ENCODE measurements at places on chromosomes 16 and 17. TPM values are rescaled to one million over a fixed set of nuclear protein-coding genes. Genes with fewer than 3 reads are reported as not detected.

DNA sequence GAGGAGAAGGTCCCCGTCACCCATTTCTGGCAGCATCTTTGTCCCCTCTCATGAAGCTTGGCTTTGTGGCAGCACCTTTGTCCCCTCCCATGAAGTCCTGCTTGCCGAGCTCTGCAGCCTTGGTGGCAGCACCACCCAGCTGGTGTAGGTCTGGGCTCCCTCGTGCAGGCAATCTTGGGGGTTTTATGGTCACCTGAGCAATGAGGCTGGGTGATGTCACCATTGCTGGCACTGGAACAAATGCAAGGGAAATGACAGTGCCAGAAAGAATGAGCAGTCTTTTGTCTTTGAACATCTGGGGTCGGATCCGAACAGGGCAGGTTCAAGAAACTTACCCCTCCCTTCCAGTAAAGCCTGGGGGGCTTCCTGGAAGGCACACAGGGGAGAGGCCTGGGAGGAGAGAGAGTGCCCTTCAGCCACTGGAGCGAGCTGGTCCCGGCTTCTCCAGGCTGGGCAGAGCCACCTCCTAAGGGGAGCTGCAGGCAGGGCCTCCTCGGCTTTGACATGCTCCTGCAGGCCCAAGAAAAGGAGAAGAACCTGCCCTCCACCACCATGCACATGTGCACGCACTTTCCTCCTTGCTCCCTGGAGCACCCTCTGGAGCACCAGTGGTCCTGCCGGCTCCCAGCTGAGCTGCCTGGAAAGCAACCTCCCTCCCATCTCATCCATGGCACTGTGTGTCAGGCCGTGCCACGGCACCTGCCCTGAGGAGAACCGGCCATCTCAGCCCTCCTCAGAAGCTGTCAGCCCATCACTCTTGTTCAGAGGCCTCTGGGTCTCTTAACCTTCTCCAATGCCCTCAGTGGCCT lies 16.0 kb downstream of the BTBD17 start:
- DNase-seq, result no peak

DNA sequence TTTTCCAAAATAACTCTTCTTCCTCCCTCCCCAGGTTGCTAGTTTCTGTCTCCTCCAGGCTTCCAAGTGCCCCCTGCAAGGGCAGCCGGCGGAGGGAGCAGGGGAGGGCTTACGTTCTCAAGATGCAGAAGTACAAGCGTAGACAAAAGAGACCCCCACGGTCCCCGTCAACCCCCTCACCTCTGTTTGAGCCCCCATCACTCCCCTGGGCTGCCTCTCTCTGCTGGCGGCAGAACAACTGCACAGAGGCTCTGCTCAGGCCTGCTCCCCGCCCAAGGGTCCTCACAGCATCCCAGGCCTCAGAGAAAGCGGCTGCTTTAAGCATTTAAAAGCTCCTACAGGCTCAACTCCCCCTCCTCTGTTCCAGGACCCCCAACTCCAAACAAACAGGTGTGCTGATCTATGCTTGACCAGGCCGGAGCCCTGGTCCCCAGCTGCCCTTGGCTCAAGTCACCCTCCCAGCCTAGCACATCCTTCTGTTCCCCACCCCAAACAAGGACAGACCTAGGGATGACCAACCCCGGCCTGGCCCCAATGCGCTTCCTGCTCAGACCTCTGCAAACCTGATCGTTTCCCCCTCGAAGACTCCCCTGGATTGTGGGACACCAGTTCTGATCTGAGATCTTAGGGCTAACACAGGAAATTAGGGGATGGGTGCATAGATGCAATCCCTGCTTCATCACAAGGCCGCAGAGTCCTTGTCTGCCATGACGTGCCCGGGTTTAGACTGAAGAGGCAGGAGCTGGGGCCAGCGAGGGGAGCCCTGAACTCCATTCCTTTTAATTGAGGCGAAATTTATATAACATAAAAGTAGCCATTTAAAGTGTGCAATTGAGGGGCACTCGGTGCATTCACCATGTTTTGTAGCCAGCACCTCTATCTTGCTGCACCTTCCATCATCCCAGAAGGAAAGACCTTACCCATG lies 17.2 kb upstream of the RBFOX3 start:
- DNase-seq, result peak; percentile 7

The TAT gene
- not detected for total RNA-seq

DNA sequence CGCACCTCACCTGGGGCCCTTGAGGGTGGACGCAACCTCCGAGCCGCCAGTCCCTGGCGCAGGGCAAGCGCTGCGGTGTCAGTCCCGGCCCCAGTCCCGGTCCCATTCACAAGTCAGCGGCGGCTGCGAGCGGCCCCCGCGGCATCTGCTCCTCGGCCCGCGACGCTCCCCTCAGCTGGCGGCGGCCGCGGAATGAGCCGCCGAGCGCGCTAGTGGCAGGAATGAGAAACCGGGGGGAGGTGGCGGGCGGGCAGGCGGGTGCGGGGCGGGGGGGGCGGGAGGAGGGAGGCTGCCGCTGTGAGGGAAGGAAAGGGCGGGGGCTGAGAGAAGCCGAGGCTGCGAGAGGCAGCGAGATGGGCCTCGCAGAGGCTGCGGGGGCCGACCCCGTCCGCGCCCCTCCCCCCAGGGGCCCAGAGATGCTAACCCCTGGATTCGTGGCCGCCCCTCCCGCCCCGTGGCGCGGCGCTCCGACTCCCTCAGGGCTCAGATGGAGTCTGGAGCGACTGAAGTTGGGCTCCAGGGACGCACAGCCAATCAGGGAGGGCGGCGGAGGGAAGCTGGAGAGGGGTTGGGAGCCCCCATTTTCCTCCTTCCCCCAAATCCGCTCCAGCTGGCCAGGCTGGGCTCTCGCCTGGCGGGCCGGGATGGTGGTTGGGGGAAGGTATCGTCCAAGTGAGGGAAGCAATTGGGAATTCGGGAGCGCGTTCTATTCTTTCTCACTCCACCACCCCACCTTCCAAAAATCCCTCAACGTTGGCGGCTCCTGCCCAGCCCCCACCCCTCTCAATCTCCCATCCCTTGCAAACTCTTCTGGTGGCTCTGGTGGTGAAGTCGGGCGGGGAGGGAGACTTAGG lies at the start of gene CDH11:
Gene CDH11 (minus strand): TSS at position 194 of the 854 bp plus-strand sequence. CDS start 117,194 bp downstream, outside the sequence.
- peak; percentile 25 for DNase-seq

DNA sequence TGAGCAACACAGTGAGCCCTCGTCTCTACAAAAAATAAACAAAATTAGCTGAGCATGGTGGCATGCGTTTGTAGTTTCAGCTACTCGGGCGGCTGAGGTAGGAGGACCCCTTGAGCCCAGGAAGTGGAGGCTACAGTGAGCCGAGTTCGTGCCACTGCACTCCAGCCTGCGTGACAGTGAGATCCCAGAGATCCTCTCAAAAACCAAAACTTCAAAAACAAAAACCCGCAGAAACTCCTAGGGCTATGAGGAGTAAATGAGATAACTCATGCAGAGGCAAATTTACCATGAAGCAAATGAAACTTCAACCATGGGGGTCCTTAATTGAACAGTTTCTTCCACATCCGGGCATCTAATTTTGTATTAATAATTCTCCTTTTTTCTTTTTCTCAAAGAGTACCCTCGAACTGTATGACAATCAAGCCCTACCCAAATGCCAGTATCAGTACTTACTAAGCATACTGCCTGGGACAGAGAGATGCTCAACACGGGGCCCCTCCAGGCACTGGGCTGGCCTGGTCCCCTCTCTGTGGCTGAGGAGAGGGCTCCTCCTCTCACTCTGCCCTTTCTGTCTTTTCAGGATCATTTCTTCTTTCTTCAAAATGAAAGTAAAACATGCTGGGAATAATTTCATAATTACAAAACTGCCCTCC lies 789 bp upstream of the PIPOX start:
- DNase-seq, result no peak

DNA sequence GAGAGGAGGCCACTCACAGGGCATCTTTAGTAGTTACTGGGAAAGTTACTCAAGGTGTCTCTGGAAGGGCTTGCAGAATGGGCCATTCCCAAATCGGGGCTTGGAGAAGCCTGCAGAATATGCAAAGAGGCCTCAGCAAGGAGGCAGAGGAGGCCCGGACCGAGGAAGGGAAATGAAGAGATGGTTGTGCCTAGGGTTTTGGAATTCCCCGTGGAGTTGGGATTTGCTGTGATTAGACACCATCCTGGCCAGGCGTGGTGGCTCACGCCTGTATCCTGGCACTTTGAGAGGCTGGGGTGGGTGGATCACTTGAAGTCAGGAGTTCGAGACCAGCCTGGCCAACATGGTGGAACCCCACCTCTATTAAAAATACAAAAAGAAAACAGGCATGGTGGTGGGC lies 193.0 kb downstream of the IRF8 start:
- DNase-seq, result peak; percentile 4

GRCh38 chr16:3009568-3010390 lies 2.9 kb upstream of the CLDN9 start:
- no peak for DNase-seq

- DNase-seq, result no peak
These were observed 15.6 kb downstream of the TMEM100 start for GRCh38 chr17:55706808-55707773.

The CMTM2 gene
- total RNA-seq, result 0.45 TPM

DNA sequence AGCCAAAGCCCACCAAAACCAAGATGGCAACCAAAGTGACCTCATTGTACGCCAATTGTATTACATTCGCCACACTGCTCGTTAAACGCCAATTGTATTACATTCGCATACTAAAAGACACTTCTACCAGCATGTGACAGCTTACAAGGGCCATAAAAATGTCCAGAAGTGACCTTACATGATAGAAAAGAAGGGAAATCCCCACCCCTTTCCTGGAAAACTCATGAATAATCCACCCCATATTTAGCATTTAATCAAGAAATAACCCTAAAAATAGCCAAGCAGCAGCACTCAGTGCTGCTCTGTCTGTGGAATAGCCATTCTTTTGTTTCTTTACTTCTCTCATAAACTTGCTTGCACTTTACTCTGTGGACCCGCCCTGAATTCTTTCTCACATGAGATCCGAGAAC lies 25.7 kb downstream of the PSMD7 start:
- no peak for DNase-seq

The GALR2 gene
- not detected for total RNA-seq
